DND-41 (cell line): ENCODE measurements at places on chromosomes 1 and 21.

DNA sequence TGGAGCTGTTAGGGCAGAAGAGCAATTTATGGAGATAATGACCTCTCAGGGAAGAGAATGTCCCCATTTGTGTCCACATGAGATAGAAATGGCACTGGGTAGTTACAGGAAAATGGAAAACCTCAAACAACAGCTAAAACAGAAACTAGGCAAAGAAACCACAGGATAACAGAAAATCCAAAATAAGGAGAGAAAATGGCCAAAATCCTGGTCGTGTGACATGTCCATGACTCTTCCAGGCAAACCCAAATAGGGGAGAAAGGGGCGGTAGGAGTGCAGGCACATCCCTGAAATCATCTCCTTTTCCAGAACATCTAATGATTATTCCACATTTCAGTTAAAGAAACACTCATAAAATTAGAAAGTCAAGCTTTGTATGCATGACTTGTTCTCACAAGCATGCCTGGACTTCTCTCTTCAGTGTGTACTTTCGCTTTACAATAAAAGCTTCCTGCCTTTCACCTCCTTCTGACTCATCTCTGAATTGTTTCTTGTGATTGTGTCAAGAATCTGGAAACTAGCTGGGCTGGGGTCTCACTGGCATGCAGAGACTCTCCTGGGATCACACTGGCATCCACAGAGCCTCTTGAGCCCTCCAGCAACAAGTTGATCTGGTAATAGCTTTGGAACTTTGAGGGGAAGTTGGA lies 171.4 kb upstream of the ZP4 start:
- H3K4me3 ChIP-seq = no peak overlapping the region
- H3K27ac ChIP-seq = no peak overlapping the region; the same call in 1 of the 2 replicates
- peaks cover 28% of the 10 kb centered on the region for H3K4me1 ChIP-seq

DNA sequence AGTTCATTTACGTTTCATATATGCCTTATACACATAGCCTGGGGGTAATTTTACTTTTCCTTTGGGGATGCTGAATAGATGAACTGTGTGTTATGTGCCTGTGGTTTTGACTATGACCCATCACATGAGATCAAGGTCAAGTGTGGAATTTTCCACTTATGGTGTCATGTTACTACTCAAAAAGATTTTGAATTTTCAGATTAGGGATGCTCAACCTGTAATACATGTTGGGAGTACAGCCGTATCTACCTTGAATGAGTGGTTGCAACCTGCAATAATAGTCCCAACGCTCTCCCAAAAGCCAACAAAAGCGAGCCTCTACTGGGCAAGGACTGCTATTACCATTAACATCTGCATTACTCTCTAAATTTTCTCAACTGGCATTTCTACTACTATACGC lies 68.5 kb upstream of the SDC3 start:
- no peak overlapping the region for H3K27ac ChIP-seq
- H3K27me3 ChIP-seq = no peaks in the 10 kb centered on the region
- H3K36me3 ChIP-seq = peaks cover 86% of the 10 kb centered on the region
- no peak for DNase-seq
- no peaks in the 10 kb centered on the region for H3K4me1 ChIP-seq
- no peak overlapping the region for H3K4me3 ChIP-seq

- DNase-seq = no peak
- no peak overlapping the region for H3K27ac ChIP-seq
- no peaks in the 10 kb centered on the region for H3K27me3 ChIP-seq
- no peak overlapping the region for H3K4me3 ChIP-seq
- H3K4me1 ChIP-seq = no peaks in the 10 kb centered on the region
Observed at GRCh38 chr1:60936591-60937342, 145.6 kb upstream of the NFIA start.

DNA sequence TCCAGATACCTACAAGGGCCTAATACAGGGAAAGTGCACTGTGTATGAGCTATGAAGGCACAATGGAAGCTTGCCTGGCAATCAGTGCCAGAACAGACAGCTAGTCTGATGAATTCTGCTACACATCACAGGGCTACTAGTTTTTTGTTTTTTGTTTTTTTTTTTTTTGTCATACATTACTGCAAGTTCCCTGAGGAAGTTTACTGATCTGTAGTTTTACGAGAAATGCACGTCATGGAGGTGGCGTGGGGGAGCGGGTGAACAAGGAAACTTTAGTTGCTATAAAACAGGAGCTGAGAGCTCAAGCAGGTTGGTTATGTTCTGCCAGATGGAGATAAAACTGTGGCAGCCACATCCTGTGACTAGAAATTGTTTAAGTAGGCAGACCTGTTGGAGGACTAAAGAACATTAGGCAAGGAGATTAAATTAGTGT lies 17.7 kb downstream of the PTPRC start:
- no peaks in the 10 kb centered on the region for H3K36me3 ChIP-seq
- peak; percentile 82 for DNase-seq
- H3K4me3 ChIP-seq = no peak overlapping the region

- no peaks in the 10 kb centered on the region for H3K36me3 ChIP-seq
- no peak overlapping the region for H3K4me3 ChIP-seq
- H3K27me3 ChIP-seq = peaks cover 14% of the 10 kb centered on the region
- H3K4me1 ChIP-seq = no peaks in the 10 kb centered on the region
- H3K27ac ChIP-seq = no peak overlapping the region
Observed at GRCh38 chr21:39637197-39637970, 24.6 kb downstream of the B3GALT5 start.

GRCh38 chr1:202800742-202801141 lies 7.5 kb downstream of the KDM5B start:
- H3K27ac ChIP-seq = no peak overlapping the region
- no peaks in the 10 kb centered on the region for H3K4me1 ChIP-seq
- H3K36me3 ChIP-seq = no peaks in the 10 kb centered on the region
- DNase-seq = no peak
- H3K27me3 ChIP-seq = peaks cover 24% of the 10 kb centered on the region
- no peak overlapping the region for H3K4me3 ChIP-seq

DNA sequence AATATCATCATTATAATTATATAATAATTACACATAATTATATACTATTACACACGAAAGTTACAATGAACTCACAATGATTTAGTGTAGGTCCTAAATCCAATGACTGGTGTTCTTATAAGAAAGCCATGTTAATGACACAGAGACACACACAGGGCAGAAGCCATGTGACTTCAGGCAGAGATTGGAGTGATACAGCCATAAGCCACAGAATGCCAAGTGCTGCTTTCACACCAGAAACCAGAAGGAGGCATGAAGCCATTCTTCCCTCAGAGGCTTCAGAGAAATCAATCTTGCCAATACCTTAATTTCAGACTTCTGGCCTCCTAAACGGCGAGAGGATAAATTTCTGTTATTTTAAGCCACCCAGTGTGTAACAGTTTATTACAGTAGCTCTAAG lies 147.4 kb upstream of the KRTAP19-8 start:
- no peak for DNase-seq
- no peak overlapping the region for H3K4me3 ChIP-seq
- no peak overlapping the region for H3K27ac ChIP-seq
- H3K4me1 ChIP-seq = peaks cover 27% of the 10 kb centered on the region
- peaks cover 3% of the 10 kb centered on the region; the same call in 1 of the 2 replicates for H3K36me3 ChIP-seq

DNA sequence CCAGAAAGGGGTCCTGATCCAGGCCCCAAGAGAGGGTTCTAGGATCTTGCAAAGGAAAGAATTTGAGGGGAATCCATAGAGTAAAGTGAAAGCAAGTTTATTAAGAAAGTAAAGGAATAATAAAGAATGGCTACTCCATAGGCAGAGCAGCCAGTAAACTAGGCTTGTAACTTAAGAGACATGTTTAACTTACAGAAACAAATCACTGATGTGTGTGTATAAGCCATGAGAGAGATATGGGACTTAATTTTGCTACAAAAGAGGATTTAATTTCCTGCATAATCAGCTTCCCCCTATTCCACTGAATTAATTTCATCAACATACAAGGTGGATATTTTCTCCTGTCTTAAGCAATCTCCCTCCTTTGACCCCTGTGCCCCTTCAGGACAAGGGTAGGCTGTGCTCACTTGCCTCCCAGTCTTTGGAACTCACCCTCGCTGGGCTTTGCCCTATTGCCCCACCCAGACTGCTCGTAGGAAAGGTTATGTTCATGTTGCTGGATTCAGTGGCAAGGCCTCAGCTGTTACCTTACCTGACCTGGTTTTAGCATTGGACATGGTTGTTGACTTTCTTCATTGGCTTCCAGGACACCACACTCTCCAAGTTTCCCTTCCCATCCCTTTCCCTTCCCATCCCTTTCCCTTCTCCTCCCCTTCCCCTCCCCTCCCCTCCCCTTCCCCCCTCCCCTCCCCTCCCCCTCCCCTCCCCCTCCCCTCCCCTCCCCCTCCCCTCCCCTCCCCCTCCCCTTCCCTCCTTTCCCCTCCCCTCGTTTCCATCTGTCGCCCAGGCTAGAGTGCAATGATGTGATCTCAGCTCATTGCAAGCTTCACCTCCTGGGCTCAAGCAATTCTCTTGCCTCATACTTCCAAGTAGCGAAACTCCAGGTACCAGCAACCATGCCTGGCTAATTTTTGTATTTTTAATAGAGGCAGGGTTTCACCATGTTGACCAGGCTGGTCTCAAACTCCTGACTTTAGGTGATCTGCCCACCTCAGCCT lies 44.6 kb downstream of the TBCE start:
- H3K4me1 ChIP-seq = no peaks in the 10 kb centered on the region
- peak overlapping the region; percentile 34; the same call in 1 of the 2 replicates for H3K27ac ChIP-seq
- DNase-seq = no peak
- H3K4me3 ChIP-seq = no peak overlapping the region

GRCh38 chr1:226702957-226703831 lies 35.9 kb downstream of the ITPKB start:
- no peaks in the 10 kb centered on the region for H3K27me3 ChIP-seq
- peaks cover 29% of the 10 kb centered on the region for H3K36me3 ChIP-seq
- H3K4me1 ChIP-seq = peaks cover 21% of the 10 kb centered on the region
- H3K4me3 ChIP-seq = peak overlapping the region; percentile 86

DNA sequence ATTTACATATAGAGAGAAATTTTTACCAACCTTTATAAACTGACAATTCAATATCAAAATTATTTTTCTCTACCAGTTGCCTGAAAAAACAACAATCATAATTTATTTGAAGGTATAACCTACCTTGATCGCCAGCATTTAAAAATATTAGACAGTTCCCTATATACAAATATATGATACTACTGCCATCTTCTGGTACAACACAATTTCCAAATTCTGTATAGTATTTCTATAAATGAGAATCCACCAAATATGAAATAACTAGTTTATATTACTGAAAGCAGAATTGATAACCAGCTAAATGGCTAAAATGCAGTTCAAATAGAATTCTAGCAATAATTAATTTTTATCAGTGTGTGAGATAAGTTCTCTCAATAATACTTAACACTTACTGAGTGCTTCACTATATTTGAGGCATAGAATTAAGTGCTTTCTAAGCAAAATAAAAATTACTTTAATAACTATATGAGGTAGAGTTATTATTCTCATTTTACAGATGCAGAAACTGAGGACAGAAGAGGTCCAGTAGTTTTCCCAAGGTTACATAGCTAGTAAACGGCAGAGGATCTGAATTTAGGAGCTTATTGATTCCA lies 75.6 kb downstream of the PIGK start:
- no peaks in the 10 kb centered on the region for H3K36me3 ChIP-seq
- no peaks in the 10 kb centered on the region for H3K27me3 ChIP-seq
- DNase-seq = no peak
- no peak overlapping the region for H3K27ac ChIP-seq
- H3K4me3 ChIP-seq = no peak overlapping the region

GRCh38 chr1:64472040-64472376 lies 2.1 kb downstream of the CACHD1 start:
- H3K36me3 ChIP-seq = no peaks in the 10 kb centered on the region
- DNase-seq = no peak
- no peak overlapping the region for H3K27ac ChIP-seq
- H3K27me3 ChIP-seq = no peaks in the 10 kb centered on the region
- H3K4me1 ChIP-seq = no peaks in the 10 kb centered on the region
